ENCODE measurements at places on chromosomes 6 and 20.

DNA sequence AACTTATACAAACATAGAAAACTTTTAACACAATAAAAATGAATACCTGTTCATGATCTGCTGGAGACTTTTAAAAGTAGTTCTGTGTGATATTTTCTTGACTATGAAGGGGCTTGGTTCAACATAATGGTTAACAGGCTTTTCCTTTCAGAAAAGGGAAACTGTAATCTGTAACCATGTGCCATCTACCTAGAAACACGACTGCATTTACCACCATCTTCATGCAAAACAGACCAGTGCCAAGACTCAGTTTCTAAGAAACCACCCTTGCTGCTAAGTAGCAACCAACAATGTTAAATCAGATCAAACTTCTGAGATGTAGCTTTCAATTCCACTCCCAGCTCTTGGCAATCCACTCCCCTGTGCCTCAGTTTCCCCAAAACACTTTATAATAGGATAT, 15.7 kb downstream of the STAU1 start:
- no peak for DNase-seq

GRCh38 chr6:9405825-9406224, 970.5 kb upstream of the SLC35B3 start:
- DNase-seq: no peak

DNA sequence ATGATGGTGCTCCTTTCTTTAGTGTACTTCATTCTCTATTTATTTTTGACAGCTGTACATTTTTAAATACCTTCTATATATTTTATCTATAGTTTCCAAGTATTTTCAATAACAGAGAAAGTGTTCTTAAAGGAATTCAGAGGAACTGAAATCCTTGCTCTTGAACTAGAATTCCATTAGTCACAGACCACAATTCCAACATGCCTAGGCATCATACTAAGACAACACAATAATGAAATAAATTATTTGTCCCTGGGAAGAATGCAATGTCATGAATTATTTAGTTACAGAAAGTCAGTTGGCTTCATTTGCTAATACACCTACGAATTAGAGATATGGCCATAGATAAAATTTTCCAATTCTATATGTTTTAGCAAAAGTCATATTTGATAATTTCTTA, 671.2 kb downstream of the EPHA7 start:
- DNase-seq: no peak

- DNase-seq: no peak
These were observed 9.3 kb upstream of the LAMA5 start for GRCh38 chr20:62376112-62377063.

GRCh38 chr20:36988494-36988966, 37.0 kb upstream of the SAMHD1 start:
- DNase-seq: no peak

DNA sequence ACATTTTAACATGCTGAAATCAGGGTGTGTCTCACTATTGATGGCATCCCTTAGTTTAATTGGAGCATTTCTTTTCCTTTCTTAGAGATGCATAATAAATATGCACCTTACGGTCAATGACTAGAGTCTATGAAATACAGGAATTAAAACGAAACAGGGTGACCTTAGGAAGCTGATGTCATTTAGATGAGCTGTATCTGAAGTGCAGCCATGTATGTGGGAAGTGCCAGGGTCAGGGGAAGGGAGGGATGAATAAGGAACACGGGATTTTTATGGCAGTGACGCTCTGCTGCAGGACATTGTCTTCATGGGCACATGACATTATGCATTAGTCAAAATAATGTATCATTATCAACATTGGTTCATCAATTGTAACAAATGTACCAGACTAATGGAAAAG, 84.0 kb downstream of the AGPAT4 start:
- no peak for DNase-seq

GRCh38 chr20:11935212-11936154, 17.8 kb downstream of the BTBD3 start:
- DNase-seq: no peak

DNA sequence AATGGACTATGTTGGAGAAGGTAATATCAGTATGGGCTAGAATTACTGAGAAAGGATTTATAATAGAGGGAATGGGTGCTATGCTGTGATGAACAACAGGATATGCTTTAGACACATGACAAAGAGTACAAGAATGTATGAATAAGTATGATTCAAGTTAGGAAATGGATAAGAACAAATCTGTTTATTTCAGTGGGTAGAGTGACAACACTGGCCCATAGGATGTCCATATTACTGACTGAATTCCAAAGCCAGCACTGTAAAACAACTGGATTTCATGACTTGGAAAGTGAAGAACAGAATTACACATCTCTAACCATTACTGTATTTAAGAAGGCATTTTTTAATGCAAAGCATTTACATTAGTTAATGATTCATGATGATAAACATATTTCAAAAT, 35.9 kb downstream of the EPM2A start:
- DNase-seq: no peak

- DNase-seq: no peak
These were observed 305.5 kb downstream of the FOXC1 start for GRCh38 chr6:1915226-1915625.

DNA sequence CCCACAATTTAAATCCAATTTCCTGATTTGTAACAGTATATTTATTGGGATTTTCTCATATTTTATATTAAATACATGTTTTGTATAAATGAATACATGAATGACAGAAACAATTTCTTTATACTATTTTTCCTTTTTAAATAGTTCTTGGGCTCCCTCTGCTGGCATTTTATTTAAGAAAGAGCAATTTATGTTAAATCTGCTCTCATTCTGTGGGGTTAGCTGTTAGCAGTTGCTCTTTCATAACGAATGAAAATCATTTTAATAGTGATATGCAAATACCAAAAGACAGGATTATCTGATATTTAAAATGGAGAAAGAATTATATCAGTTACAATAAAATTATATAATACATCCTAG, 118.3 kb downstream of the RALGAPA2 start:
- DNase-seq: no peak

DNA sequence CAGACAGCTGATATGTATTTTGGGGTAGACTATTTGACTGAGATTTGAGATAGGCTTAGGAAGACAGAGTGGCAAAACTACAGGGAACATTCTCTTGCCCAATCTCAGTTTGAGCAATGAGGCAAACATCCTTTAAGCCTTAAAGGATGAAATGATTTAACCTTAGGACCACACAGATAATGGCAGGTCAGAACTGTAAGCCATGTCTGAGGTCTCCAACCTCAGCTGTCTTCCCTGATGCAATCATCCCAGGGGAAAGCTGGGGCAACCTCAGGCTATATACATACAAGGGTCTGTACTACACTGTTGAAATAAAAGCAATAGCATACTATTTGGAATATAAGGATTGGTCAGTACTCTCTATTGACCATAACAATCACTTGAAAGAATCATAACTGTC, 83.8 kb upstream of the NUP153 start:
- no peak for DNase-seq

DNA sequence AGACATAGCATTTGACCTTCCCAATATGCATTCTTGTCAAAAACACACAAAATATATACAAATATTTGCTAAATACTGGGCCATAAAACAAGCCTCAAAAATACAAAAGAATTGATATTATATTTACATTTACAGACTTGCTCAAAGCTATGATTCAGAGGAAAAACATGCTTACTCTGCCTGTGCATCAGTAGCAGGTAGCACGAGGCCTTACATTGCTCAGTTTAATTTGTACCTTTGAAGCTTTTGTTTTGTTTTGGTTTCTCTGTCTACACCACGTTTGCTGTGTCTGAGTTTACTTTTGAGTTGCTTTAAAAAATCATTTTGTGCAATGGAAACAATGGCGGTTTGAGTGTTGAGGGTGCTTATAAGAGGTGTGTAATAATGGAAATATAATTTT, 99.3 kb downstream of the PHF3 start:
- no peak for DNase-seq

DNA sequence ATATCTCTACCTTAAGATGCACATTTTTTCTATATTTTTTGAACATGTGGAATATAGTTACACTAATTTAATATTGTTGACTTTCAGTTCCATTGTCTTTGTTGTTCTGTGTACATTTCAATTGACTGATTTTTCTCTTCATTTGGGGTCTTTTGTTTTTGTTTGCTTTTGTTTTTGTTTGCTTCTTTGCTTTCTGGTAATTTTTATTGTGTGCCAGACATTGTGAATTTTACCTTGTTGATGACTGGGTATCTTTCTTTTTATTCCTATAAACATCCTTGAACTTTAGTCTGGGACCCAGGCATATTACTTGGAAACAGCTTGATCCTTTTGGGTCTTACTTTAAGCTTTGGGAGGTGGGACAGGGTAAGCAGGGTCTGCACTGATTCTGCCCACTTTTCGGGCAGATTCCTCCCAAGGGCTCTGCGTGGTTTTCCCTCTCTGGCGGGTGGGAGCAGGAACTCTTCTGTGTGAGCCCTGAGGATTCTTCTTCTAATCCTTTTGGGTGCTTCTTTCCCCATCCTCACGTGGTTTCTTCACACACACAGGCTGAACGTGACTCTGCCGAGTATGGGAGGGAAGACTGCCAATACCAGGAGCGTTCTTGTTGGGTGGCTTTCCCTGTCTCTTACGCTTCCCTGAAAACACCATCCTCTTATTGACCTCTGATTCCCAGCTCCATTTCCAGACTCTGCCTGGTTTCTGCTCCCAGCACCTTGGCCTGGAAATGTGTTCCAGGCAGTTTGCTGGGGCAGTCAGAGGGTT, 200.5 kb downstream of the ARID1B start:
- DNase-seq: no peak

- no peak for DNase-seq
These were observed 3.9 kb upstream of the TEAD3 start for GRCh38 chr6:35500782-35501181.

GRCh38 chr6:110063594-110064263, 85.6 kb downstream of the GPR6 start:
- no peak for DNase-seq
